ENCODE measurements at places on chromosomes 4 and X.
A peak's percentile ranks its signal among the peaks of the same experiment; 100 is the strongest.

- no peak for DNase-seq
Measured at GRCh38 chr4:103137446-103137827, 37.8 kb upstream of the BDH2 start.

DNA sequence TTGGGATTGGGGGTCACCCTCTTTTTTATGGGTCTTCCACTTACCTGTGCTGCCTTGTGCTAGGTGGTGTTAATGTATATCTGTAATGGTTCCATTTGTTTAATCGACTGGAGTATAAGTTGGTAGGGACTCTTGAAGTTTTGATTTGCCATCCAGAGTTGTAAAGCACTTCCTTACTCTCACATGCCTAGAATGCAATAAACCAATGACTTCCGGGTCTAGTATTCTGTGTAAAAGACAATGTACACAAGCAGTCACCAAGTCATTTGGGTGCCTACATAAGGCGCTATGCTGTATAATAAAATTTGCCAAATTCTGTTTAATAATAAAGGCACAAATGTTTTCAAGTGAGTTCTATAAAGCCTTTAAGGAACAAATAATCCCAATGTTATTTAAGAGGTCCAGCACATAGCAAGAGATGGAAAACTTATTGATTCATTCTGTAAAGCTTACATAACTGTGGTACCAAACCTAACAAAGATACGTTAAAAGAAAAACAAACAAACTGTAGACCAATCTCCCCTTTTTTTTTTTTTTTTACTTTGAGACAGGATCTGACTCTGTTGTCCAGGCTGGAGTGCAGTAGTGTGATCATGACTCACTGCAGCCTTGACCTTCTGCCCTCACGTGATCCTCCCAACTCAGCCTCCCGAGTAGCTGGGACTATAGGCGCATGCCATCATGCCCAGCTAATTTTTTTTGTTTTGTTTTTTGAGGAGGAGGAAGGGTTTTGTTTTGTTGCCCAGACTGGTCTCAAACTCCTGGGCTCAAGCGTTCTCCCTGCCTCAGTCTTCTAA lies 41.5 kb upstream of the HPRT1 start:
- no peak for DNase-seq

DNA sequence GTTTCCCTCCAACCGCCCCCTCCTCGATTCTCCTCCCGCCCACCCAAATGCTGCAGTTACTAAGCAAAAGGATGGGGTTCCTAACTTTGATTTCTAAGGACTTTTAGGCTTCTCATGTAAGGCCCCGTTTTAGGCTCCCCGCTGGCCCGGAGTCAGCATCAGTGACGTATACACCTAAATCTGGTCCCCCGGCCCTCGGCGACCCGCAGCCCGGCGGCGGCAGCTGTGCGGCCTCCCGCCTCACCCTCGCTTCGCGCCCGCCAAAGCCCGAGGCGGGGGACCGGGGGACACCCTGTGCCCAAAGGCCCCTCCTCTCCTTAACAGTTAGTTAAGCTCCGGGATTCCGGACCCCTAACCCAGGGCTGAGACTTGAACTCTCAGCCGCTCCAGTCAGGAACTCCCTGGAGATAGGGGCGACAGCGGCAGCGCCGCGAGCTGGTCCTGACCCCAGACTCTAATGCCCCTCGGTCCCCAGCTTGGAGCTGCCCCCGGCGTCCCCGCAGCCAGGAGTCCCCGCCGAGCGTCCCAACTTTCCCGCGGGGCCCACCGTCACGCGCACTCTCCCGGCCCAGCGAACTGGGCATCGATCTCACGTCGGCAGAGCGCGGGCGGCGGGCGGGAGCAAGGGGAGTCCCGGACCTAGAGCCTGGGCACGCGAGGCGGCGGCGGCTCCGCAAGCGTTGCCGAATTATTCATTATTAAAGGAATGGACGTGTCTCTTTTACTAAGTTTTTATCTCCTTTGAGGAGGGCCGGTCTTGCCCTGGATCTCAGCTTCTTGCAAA lies 1.5 kb upstream of the NR3C2 start:
- DNase-seq = no peak

- DNase-seq = peak; percentile 48
Measured at GRCh38 chr4:129092631-129093190, 628 bp downstream of the SCLT1 start.

- no peak for DNase-seq
Measured at GRCh38 chr4:150641612-150642011, 59.7 kb downstream of the MAB21L2 start.

DNA sequence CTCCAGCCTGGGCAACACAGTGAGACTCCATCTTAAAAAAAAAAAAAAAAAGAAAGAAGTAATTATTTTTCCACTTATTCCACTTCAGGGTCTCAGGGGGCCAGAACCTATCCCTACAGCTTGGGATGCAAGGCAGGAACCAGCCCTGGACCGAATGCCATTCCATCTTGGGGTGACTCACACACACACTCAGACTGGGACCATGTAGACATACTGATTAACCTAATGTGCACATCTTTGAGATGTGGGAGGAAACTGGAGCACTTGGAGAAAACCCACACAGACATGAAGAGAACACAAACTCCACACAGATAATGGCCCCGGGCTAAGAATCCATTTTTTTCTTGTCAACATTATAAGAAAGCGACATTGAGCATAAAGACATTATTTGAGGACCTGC lies 132.5 kb downstream of the PTTG2 start:
- no peak for DNase-seq

DNA sequence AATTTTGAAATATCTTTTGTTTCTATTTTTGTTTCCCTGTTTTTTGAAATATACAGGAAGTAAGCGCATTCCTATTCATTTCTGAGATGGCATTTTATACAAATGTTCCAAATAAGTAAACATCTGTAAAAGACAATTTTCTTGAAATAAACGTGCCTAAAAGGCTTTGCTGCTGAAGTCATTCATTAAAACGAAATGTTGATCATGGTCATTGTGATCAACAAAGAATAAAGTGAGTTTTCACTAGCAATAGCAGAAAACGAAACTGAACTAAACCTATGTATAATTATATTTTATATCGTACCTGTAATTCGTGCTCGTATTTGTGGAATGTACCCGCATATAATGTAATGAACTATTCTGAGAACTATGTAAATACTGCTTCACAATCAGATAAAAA lies 221.2 kb downstream of the MGST2 start:
- no peak for DNase-seq

- no peak for DNase-seq
Measured at GRCh38 chrX:54452920-54453319, 12.7 kb downstream of the TSR2 start.

DNA sequence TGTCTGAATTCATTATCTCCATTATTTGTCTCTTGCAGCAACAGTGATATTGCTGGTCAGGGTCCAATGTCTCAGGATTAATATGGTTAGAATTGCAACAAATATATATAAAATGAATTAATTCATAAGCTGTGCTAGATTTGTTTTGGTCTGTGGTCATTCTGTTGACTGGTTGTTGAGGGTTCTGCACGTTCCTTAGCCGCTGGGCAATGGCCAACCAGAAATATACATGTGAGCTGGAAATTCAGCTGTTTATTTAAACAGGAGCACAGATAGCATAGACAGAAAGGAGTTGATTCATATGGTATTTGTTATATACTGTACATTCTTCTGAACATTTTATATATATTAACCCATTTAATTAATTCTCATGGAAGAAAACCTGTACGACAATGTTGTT lies 100.8 kb downstream of the RPA4 start:
- DNase-seq = no peak

GRCh38 chrX:10015723-10016518 lies 48.8 kb downstream of the CLDN34 start:
- DNase-seq = no peak

- DNase-seq = peak; percentile 67
Measured at GRCh38 chr4:77818073-77818601, 1.0 kb downstream of the CNOT6L start.

- no peak for DNase-seq
Measured at GRCh38 chr4:32858361-32858760, 2138.2 kb downstream of the PCDH7 start.

DNA sequence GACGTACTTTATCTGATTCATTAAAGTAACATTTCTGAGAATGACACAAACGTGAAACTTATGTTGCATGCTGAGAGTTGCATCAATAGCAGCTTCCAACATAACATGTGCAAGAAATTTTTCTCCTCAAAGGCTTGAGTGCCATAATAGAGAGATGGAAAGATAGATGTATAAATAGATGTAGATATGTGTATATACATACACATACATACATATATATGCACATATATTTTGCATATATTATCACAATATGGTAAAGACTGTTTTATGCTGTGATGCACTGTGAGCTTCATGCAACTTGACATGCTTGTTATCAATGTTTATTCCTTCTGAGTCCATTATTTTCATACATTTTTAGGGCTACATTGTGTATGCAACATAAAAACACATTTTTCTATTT lies 270.6 kb upstream of the GALNTL6 start:
- DNase-seq = no peak

DNA sequence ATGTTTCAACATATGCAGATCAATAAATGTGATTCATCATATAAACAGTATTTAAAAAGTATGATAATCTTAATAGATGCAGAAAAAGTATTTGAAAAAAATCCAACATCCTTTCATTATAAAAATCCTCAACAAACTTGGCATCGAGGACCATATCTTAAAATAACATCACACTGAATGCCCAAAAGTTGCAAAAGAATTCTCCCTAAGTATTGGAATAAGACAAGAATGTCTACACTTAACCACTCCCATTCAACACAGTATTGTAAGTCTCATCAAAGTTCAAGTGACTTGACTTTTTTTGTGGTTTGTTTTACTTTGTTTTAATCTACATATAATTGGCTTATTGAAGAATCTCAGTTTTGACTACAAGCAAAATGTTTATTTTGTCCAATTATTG lies 779.0 kb upstream of the SLIT2 start:
- DNase-seq = no peak

GRCh38 chr4:41485041-41485440 lies 52.9 kb upstream of the LIMCH1 start:
- DNase-seq = no peak

DNA sequence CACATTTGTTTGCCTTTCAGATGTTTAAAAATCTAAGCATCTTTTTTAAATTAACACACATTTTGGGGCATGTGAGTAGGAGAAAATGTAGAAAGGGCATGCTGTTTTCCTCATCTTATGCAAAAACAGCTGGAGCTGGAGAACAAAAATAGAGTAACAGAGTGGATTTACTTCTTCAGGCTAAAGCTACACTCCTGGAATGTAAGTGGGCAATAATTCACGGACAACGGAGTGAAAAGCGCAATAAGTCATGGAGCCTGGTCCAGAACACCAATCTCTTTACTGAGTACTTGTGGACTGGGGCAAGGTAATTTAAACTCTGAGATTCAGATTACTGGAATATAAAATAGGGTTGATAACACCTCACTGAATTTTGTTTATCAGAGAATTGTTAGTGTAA lies 1018.8 kb upstream of the HS3ST1 start:
- no peak for DNase-seq

GRCh38 chr4:173879509-173879908 lies 349.5 kb upstream of the HAND2 start:
- no peak for DNase-seq
